Left renal cortex interstitium (tissue), 4 donors: ENCODE measurements at places on chromosomes 11 and 22. TPM values are rescaled to one million over a fixed set of nuclear protein-coding genes. Genes with fewer than 3 reads are reported as not detected.

The OR5P2 gene
- polyA plus RNA-seq = 0.14 TPM

DNA sequence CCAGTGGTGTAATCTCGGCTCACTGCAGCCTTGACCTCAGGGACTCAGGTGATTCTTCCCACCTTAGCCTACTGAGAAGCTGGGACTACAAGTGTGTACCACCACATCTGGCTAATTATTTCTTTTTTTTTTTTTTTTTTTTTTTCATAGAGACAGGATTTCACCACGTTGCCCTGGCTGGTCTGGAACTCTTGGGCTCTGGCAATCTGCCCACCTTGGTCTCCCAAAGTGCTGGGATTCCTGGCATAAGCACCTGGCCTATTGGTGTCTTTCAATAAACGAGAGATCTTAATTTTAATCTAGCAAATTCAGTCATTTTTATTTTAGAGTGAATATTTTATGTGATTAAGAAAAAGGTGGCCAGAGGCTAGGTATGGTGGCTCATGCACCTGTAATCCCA, 40.1 kb downstream of the DGCR2 start:
- DNase-seq = no peak

DNA sequence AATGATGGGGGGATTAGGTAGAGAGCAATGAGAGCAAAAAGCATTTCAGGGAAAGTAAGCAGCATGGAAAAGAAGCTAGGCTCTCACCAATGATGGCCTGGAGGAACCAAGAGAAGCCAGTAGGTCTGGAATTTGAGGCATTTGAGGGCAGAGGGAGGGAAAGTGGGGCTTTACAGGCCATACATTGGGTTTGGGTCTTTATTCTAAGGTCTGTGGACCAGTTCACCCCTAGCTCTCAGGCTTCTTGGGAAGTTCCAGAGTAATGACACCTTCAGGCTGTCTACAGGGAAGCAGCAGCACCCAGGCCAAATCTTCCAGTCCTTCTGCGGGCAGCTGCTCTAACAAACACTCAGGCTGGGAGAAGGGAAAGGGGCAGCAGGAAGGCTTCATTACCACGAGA, 29.4 kb downstream of the ARFGAP2 start:
- no peak for DNase-seq

DNA sequence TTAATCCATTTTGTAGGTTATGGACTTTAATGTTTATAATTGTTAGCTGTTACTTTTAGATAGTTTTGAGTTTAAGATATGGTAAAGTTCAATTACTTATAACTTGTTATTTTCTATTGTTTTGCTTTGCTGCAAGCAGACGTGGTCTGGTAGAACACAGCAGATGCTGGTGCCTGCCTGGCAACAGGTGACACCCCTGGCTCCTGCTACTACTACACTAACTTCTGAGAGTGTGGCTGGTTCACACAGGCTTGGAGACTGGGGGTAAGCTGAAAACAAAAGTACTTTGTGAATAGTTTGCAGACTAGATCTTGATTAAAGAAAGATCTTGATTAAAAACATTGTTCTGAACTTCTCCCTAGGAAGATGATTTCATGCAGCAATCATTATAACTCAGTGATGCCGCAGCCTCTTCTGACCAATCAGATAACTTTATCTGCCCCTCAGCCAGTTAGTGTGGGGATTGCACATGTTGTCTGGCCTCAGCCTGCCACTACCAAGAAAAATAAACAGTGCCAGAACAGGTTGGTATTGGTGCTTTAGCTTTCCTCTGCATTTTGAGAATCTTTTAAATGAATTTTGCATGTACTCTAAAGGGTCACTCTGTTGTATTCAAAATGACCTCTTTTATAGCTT, 90.4 kb downstream of the HIPK3 start:
- DNase-seq = no peak

DNA sequence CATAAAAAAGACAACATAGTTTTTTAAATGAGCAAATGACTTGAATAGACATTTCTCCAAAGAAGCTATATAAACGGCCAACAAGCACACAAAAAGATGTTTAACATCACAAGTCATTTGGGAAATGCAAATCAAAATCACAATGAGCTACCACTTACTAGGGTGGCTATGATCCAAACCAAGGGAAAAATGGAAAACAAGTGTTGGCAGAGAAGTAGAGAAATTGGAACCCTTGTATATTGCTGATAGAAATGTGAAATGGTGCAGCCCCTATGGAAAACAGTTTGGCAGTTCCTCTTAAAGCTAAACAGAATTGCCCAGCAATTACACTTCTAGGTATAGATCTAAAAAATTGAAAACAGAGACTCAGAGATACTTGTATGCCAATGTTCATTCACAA, 29.0 kb downstream of the PAMR1 start:
- no peak for DNase-seq

- no peak for DNase-seq
Observed at GRCh38 chr11:116211147-116211546, 561.6 kb downstream of the BUD13 start.
